ENCODE measurements at places on chromosomes 2 and 18.

DNA sequence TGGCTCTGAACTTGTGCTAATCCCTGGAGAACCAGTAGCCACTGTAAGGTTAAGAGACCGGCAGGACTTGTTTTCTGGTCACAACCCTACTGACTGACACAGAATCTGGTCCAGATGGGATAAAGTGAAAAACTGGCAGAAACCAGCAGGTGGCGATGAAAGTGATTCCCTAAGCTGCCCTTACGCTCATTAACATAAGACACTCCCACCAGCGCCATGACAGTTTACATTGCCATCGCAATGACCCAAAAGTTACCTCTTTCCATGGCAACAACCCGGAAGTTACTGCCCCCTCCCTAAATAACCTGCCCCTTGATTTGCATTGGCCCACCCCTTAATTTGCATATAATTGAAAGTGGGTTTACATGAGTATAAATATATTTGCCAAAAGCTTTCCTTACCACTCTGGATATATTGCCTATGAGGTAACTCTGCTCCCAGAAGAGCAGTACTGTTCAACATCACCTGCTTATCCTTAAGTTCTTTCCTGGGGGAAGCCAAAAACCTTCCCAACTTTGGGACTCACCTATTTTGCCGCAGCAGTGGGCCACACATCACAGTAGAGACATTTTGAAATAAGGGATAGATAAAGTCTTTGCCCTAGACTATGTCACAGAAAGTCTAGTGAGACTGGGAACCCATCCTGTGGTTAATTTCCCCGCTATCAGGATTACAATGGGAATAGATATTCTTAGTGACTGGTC, 35.8 kb upstream of the AFF3 start:
- no peak for DNase-seq

GRCh38 chr2:5877360-5877759, 185.2 kb downstream of the SOX11 start:
- no peak for DNase-seq

GRCh38 chr2:69945441-69945840, 16.0 kb downstream of the ASPRV1 start:
- no peak for DNase-seq

- DNase-seq = no peak
Measured at GRCh38 chr2:72952110-72952823, 34.9 kb downstream of the EMX1 start.

GRCh38 chr2:196504788-196505187, 134.7 kb upstream of the CCDC150 start:
- DNase-seq = no peak

DNA sequence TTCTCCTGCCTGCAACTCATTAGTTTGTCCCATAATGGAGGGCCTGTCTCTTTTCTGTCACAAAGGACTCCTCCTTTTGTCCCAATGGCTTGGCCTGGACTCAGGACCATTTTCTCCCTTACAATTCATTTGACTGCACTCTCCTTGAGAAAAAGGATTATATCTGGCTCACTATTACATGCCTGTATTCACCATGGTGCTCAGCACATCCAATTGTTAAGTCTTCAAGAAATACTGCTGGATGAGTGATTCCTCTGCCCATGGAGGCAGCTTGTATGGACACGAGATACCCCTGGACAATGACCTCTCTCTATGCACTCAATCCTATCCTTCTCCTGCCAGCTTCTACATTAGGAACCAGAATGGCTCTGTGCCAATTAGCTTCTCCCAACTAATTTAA, 47.0 kb downstream of the CHST9 start:
- no peak for DNase-seq

DNA sequence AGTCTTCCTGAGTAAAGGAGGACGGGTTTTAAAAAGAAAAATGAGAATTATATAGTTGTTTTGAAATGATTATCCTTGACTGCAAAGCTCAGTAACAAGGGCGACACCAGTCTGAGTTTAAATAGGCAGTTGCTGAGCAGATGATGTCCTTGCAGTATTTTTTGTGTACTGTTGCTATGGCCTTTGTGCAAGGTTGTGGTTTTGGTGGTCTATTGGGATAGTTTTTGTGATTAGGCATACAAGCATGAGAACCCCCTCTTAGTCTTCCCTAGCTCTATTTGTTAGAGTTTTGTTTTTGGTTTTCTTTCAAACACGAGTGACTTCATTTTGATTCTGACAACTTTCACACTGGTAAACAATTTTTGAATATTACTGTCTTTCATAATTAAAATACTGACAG, 64.1 kb downstream of the TAF4B start:
- DNase-seq = no peak

- DNase-seq = no peak
Measured at GRCh38 chr2:238861766-238862315, 14.0 kb downstream of the TWIST2 start.

GRCh38 chr2:142992840-142993239, 115.4 kb downstream of the KYNU start:
- no peak for DNase-seq

GRCh38 chr18:50724751-50725151, 95.1 kb downstream of the MRO start:
- DNase-seq = no peak

DNA sequence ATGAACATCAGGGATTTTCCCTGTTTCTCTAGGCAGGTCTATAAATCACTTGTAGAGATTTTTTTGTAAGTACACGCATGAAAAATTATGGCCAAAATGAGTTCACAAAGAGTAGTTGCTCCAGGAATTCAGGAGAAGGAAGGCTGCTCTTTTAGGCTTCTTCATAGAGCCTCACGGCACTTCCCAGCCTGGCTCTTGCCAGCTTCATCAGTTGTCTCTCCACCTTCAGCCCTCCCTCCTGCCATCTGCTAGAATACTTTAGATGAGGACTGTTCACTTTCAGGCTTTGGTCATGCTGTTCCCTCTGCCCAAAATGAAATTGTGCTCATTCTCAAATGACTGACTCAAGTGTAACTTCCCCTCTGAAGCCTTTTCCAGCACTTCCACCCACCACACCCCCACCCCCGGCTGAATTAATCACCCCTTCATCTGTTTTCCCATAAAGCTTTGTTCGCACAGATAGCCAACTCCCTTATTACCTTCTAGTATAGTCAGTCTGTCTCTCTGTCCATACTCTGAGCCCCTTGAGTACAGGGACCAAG, 1.8 kb upstream of the ABCA12 start:
- no peak for DNase-seq

DNA sequence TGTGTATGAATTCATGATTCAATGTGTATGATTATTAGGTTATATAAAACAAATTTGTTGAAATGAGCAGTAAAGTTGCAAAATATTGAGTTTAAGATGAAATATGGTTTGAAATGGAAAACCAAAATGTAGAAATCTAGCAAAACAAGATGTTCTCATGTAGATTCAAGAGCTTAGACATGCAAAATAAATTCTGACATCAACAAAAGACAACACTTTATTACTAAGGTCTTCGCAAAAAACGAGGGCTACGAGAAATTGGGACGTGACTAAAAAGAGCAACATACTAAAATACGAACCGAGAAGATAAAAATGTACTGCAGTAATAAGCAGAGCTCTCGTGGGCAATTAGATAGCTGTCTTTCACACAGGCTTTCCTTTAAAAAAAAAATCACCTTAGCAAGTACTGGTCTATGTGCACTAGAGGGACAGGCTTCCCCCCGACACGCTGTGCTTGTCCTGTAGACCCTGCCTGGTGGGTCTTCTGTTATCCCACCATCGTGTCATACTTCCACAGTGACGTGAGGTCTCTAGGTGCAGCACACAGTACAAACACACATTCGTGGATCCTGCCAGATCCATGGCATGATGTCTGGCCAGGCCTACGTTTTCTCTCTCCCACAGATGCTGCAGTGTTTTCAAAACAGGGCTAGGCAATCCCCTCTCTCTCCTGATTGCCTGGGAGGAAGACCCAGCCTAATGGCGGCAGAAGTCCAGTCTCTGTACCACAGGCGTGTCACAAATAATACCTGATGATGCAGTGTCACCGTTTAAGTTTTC, 240.8 kb downstream of the TCF4 start:
- DNase-seq = no peak

- no peak for DNase-seq
Measured at GRCh38 chr2:109098251-109098920, 30.6 kb upstream of the SH3RF3 start.

- DNase-seq = no peak
Measured at GRCh38 chr2:30664761-30665358, 142.4 kb downstream of the CAPN13 start.

DNA sequence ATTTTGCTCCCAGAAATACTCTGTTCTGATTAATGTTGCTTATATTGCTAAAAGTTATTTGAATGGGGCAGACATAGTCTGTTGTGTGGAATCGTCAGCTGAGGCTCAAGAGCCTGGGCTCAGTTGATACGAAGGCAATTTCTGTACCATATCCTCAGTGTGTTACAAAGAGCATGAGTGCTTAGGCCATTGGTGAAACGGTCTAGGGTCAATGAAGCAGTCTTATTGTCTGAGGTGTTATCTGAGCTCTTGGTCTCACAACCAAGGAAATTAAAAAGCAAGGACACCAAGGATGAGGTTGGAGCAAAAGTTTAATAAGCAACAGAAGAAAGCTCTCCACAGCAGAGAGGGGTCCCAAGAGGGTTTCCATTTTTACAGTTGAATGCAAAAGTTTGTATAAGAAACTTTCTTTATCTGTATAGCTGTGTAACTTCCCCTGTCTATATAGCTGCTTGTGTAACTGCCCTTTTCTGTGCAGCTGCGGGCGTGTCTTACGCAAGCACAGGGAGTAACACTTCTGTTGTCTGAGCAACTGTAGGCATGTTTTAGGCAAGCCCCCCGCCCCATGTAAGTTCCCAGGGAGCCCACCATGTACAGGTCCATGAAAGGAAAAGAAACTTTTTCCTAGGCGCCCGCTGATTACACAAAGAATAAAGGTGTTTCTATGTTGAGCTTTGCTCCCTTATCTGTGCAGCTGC, 40.6 kb upstream of the DSC1 start:
- no peak for DNase-seq

GRCh38 chr18:10892786-10893185, 256.6 kb downstream of the PIEZO2 start:
- DNase-seq = no peak

- peak; percentile 4 for DNase-seq
Measured at GRCh38 chr2:208033701-208034502, 8.6 kb upstream of the PLEKHM3 start.

DNA sequence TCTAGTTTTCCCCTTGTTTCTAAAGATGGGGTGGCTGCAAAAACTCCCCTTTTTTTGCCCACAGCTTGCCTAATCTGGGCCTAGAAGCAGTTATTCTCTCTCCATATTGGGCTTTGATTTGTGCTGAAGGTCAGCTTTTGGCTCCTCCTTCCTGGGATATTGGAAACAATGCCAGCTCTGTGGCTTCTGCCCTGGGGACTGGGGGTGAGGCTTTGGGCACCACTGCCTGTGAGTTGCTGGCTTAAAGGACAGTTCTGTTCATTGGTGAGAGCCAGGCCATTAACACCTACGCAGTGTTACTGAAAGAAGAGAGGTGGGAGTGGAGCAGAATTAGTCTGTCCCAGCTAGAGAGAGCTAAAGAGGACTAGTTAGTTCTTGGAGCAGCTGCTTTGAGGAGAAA, 4.3 kb downstream of the UBXN2A start:
- DNase-seq = no peak

- no peak for DNase-seq
Measured at GRCh38 chr18:212780-213179, 54.4 kb downstream of the USP14 start.

- DNase-seq = no peak
Measured at GRCh38 chr18:79987566-79987965, 797 bp downstream of the TXNL4A start.

- DNase-seq = no peak
Measured at GRCh38 chr2:58688813-58689212, 447.7 kb upstream of the FANCL start.

DNA sequence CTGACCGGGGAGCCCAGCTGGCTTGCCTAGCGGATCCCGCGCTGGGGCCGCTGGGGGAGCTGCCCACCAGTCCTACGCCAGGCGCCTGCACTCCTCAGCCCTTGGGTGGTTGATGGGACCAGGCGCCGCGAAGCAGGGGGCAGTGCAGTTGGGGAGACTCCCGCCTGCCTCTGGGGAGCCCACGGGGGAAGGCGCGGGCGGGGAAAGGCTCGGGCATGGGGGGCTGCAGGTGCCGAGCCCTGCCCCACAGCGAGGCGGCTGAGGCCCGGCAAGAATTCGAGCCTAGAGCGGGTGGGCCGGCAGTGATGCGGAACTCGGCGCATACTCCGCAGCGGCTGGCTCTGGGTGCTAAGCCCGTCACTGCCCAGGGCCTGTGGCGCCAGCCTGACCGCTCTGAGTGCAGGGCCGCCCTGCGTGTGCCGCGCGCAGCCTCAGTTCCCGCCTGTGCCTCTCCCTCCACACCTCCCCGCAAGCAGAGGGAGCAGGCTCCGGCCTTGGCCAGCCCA, 249.1 kb upstream of the TEKT4 start:
- no peak for DNase-seq

GRCh38 chr18:54752185-54752584, 76.1 kb upstream of the RAB27B start:
- DNase-seq = no peak

DNA sequence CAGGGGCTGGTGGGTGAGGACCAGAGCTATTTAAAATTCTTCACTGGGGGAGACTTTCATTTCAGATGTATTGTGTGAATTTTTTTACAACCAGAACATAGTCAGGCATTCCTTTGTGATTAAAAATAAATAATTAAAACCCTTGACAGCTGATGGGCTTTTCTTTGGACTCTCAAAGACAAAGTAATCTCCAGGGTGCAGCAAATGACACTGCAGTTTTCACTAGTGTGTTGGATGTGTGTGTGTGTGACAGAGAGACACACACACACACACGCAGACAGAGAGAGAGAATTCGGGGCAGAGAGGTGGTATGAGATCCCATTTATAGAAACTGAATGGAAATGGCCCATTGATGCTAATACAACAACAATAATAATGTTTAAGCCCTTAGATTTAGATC, 10.3 kb upstream of the GALNT14 start:
- no peak for DNase-seq

DNA sequence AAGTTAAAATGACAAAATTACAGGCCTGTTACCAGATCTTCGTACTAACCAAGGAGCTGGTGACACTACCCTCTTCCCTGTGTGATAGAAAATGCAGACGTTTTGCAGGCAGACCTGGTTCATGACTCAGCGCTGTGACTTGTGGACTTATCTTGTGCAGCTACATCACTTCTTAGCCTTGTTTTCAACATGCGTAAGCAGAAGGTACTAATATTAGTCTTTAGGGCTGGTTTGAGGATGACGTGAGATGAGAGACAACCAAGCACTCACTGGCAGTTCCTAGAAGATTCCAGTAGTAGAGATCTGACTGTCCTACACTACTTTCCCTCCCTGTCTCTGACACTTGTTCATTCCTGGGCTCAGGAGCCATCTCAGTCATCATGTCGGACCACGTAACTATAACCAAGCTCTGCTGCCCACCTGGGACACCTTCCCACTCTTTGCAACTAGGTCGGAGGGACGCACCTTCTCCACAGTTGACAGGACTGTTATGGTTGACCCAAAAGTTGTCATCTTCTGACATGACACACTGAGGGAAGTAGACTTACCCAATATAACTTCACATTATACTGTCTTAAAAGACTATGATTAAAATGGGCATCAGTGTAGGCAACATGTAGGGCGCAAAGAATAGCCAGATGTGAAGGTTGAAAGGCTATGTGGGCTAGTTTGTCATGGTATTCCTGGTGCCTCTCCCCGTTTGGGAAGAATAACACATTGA, 64.8 kb downstream of the TNFRSF11A start:
- DNase-seq = no peak

Data from activated CD4-positive, CD25-positive, alpha-beta regulatory T cell (primary cell).